ENCODE measurements at places on chromosomes 16 and 17.
A peak's percentile ranks its signal among the peaks of the same experiment; 100 is the strongest.

- DNase-seq, result no peak
Observed at GRCh38 chr17:71553381-71553780, 567.4 kb upstream of the SOX9 start.

DNA sequence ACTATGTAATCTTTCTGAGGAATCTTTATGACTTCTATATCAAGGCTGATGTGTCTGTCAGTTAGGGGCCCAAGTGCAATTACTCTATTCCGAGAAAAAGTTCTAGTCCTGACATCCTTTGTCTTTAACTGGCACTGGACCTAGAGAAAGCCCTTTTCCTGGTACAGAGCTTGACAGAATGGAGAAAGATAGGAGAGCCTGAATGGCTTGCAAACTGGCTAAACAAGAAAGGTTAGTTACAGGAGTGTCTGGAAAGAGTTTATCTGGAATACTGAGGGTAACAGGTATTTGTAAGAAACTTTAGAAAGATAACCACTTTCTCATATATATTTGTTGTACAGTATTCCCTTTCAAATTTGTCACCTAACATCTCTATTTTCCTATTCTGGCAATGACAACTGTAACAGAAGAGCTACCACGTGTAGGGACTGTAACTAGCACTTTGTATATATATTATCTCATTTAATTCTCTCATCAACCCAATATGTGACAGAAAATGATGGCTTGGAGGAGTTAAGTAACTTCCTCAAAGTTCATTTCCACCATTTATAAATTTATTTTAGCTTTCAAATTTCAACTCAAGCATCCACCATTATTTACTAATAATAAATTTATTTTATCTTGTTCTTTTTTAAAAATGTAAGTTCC lies 97.4 kb upstream of the C17orf78 start:
- no peak for DNase-seq

DNA sequence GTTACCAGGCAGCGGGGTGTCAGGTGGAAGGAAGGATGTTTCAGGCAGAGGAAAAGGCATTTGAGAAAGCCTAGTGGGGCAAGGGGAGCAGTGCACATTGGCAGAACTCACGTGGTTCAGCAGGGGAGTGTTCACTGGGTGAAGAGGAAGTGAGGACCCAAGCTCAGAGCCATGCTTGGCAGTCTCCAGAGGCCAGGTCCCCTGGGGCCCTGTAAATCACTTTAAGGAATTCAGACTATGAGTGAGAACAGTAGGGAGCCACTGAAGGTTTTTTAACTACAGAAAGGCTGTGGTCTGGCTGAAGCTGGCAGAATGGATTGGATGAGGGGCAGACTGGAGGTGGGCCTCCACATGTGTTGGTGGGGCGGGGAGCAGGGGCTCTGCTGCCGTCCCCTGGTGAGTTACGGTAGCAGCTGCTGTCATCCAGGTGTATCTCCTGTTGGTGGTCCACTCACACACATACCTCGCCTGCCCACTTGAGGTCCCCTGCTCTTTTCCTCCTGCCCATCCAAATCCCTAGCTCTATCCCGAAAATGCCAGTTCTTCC lies 5.1 kb downstream of the CLEC16A start:
- DNase-seq, result no peak

- DNase-seq, result no peak
Observed at GRCh38 chr17:4658478-4659305, 17.2 kb upstream of the ALOX15 start.

- no peak for DNase-seq
Observed at GRCh38 chr16:53415504-53415903, 18.8 kb upstream of the RBL2 start.

DNA sequence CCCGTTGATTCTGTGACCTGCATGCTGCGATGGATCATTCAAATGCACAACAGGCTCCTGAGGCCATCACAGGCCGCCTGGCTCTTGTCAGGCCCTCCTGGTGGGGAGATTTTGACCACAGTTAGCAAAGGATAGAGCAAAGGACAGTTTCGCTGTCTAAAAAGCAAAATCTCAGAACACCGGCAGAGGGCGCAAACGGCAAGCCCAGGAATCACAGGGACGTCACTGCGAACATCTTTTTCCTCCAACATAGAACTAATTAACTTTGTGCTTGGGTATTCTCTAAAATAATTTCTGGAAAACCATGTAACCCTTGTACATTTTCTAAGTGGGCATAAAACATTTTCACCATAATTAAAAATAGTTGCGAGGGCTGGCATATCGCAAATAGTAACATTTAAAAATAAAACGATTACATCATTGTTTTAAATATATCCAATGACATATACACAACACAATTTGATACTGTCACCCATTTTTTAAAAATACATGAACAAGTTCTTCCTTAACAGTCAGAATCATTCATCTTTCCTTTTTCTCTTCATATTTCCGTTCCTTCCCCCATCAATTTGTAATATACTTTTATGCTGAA lies 19.7 kb upstream of the SLC47A1 start:
- DNase-seq, result peak; percentile 33

DNA sequence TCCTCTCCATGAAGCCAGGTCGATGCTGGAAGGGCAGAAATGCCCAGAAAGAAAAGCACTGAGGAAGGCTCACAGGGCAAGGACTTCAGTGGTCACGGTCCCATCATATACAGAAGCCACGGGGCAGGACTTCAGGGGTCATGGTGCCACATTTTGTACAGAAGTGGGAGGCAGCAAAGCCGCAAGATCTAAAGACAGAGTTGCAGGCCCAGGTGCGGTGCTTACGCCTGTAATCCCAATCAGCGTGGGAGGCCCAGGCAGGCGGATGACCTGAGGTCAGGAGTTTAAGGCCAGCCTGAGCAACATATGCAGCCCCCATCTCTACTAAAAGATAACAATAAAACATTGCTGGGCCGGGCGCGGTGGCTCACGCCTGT lies 96.0 kb downstream of the NXN start:
- no peak for DNase-seq

- no peak for DNase-seq
Observed at GRCh38 chr17:76892329-76892728, 24.1 kb downstream of the MGAT5B start.

DNA sequence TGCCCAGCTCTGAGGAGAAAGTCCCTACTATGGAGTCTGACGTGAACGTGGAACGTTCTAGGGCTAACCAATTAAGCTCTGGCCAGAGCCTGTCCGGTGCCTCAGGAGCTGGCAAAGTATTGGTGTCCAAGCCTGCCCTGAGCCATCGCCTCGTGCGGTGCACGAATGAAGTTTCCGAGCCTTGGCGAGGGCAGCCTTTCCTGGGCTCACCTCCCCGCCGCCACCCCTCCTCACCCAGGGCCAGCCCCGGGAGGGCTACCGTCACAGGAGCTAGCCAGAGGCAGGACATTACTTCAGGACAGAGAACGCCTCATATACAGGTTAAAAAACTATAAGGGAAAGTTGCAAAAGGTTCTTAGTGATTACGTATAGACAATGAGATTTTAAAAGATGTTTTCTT lies 23.6 kb upstream of the TRAP1 start:
- DNase-seq, result no peak

DNA sequence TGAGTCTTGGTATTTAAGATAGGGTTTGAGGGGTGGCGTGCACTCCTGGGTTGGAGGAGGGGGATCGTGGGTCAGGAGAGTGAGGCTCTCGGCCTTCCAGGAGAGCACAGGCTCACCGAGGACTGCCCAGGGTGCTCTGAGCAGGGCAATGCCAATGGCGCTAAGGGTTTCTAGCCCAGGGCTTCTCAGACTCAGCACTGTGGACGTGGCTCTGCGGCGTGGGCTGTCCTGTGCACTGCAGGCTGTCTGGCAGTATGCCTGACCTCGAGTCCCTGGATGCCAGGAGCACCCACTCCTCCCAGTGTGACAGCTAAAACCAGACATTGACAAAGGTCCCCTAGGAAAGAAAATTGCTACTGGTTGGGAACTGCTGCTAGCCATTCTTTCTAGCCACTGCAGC lies 37.2 kb upstream of the ENDOV start:
- DNase-seq, result no peak

- DNase-seq, result no peak
Observed at GRCh38 chr16:9904526-9904925, 277.7 kb downstream of the GRIN2A start.

GRCh38 chr17:9522074-9522473 lies 53.5 kb downstream of the STX8 start:
- peak; percentile 28 for DNase-seq

DNA sequence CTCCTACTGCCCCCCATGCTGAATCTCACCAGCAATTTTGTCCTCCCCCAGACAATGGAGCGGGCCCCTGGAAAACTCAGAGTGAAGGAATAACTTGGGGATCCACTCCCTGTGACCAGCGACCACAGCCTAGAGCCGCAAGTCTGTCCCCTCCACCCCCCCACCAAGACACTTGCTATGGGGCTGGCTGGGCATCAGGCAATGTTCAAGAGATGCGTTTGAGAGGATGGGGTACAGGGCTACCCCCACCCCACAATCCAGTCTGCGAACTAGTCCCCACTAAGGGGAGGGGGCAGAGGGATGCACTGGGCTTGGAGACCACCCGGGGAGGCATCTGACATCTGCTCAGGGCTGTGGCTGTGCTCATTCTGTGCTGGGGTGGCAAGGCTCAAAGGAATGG lies 2.4 kb downstream of the PPL start:
- no peak for DNase-seq

DNA sequence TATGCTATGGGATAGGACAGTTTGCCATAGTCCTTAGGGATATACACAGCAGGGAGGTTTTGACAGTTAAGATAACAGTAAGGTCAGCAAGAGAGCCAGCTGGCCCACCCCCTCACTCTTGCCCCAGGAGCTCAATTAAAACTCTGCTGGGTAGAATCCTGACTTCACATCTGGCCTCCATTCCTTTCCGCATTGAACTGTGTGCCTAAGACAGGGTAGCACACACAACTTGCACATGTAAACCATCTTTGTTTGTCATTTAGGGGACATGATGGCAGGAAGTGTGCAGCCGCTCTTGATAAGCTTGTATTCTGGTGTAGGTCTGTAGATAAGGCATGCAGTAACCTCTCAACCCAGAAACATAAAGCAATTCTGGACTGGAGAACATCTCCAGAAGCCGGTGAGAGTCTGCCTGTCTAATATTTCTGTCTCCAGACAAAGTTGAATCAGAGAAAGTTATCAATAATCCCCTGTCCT lies 5.2 kb downstream of the MINK1 start:
- DNase-seq, result no peak

GRCh38 chr17:20039037-20039436 lies 29.9 kb downstream of the SPECC1 start:
- no peak for DNase-seq

DNA sequence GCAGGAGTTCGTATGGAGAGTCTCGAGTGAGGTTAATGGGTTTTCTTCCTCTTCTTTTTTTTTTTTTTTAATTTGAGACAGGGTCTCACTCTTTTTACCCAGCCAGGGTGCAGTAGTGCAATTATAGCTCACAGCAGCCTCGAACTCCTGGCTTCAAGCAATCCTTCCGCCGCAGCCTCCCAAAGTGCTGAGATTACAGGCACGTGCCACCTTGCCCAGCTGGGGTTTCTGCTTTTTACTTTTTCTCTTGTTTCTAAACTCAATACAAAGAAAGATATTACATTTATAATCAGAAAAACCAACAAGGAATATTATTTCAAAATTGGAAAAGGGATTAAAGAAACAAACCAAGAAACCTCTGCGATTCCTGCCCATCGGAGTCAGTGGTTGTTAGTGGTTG lies 175.9 kb downstream of the SEC14L1 start:
- no peak for DNase-seq

GRCh38 chr17:10156599-10156947 lies 41.8 kb downstream of the GAS7 start:
- DNase-seq, result no peak

DNA sequence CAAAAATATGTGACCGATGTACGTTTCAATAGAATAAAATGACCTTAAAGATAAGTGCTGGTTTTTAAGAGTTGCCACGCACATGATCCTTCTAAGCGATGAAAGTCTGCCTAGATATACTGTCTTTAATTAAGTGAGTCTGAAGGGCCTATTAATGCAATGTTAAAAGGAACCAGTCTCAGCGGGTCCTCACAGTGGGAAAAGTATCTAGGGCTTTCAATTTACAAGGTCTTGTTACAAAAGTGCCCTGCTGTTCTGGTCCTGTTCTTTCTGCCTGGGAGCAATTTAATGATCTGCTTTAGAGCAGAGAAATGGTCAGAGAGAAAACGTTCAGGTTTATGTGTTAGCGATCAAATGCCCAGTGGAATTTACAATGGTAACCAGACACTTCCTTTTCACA lies 864.0 kb downstream of the KCNJ2 start:
- DNase-seq, result no peak

- DNase-seq, result no peak
Observed at GRCh38 chr16:70258065-70258464, 6.3 kb upstream of the EXOSC6 start.

- no peak for DNase-seq
Observed at GRCh38 chr16:65684230-65684629, 562.4 kb upstream of the CDH11 start.

DNA sequence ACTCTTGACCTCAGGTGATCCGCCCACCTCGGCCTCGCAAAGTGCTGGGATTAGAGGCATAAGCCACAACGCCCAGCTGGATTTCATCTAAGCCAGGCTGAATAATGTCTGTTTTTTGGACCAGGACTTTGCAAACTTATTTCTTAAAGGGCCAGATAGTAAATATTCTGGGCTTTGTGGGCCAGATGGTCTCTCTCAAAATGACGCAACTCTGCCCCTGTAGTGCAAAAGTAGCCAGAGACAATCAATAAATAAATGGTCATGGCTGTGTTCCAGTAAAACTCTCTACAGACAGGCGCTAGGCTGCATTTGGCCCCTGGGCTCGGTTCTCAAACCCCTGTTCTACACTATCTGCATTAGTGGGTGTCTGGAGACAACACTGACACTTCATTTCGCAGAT lies 121.9 kb upstream of the CDH13 start:
- no peak for DNase-seq

- no peak for DNase-seq
Observed at GRCh38 chr17:71349908-71350600, 770.8 kb upstream of the SOX9 start.

- no peak for DNase-seq
Observed at GRCh38 chr16:69048328-69049120, 56.9 kb upstream of the HAS3 start.

DNA sequence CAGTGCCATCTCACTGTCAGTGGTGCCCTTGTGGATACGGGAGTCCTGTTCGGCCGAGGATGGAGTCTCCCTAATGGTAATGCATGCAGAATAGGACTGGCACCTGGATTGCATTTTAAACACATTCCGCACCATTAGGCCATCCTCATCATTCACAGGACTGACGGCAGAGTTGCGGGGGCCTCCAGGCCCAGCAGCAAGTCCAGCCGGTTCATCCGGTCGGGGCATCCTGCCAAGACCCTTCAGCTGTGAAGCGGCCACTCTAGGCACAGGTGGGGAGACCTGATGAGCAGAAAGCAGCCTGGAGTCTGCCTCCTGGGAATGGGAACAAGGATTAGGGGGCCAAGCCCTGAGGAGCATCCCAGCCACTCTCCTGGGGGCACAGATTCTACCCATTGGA lies 90.3 kb upstream of the XYLT1 start:
- DNase-seq, result no peak

Measured in smooth muscle cell of the brain vasculature (primary cell).